Cerebellar nuclear complex (tissue), 1 donor: ENCODE measurements at places on chromosomes 6 and 20.

- DNase-seq = no peak
Observed at GRCh38 chr6:33187809-33188208, 4.5 kb downstream of the COL11A2 start.

GRCh38 chr6:150546457-150546856 is 53.2 kb upstream of the PLEKHG1 start:
- no peak for DNase-seq

DNA sequence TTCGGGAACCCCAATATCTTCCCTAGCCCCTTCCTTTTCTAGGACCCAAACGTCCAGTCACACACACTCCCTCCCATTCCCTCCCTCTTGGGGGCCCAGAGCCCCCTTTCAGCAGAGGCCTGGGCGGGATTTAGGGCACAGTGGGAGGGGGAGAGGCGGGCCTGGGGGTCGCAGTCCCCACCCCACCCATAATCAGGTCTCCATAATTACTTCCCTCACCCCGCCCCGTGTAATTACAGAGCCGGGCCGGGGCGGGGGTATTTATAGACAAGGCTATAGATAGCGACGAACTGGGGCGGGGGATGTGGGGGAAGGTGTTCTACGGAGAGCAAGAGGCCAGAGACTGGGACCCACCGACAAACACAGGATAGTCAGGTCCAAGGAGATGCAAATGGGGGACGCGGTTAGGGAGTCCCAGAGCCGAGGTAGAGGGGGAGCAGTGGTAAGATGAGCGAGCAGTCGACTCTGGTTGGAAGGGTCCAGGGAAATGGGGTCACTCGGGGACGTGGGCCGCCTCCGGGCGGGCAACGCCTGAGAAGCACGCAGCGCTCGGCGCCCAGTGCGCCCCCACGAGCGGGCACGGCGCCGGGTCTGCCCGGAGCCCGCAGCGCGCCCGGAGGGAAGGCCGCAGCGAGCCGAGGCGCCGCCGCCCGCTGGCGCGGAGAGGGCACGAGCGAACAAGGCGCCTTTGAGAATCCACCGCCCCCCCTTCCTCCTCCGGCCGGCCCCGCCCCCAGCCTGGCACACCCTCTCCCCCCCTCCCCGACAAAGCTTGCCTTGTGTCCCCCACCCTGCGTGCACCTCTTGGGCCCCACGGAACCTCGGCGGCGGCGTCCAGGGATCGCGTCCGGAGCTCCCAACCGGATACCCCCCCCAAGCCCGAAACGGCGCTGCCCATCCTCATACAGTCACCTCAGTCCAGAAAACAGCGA is 670 bp upstream of the COL11A2 start:
- DNase-seq = no peak

DNA sequence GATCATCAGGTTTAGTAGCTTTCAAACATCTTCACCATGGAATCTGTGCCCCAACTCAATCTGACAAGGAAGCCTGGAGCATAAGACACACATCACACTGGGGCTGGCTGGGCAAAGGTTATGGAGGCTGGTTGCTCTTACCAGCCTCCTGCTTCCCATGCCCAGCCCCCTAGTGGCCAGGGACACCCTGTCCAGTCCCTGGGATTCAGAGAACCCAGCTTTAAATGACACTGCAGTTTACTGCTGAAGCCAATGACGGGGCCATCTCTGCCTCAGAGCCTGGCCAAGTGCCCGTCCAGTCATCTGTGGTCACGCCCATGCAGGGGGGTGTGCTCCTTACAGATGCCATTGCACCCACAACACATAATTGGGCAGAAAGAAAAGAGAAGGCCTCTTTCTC is 272.9 kb downstream of the SMOC2 start:
- DNase-seq = no peak

- DNase-seq = no peak
Observed at GRCh38 chr6:157045831-157046454, 268.8 kb downstream of the ARID1B start.

- no peak for DNase-seq
Observed at GRCh38 chr6:17869010-17869752, 118.3 kb downstream of the KIF13A start.

DNA sequence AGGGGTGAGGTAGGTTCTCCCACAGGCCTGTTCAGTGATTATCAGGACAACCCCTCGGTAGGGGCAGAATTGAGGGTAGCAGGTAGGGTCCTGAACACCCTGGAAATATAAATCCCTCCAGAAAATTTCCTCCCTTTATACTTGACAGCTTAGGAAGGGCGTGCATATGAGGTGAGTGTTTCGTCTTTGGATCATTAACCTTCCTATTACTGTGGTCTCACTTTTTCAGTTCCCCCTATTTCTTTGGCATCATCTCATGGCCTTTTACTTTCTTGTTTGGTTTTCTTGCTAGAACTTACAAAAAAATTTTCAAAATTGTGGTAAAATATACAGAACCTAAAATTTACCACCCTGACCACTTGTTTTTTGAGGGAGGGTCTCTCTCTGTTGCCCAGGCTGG is 18.7 kb upstream of the EPB41L1 start:
- no peak for DNase-seq

- no peak for DNase-seq
Observed at GRCh38 chr6:137659871-137660270, 165.7 kb upstream of the OLIG3 start.

- no peak for DNase-seq
Observed at GRCh38 chr6:1698527-1698926, 88.8 kb downstream of the FOXC1 start.

DNA sequence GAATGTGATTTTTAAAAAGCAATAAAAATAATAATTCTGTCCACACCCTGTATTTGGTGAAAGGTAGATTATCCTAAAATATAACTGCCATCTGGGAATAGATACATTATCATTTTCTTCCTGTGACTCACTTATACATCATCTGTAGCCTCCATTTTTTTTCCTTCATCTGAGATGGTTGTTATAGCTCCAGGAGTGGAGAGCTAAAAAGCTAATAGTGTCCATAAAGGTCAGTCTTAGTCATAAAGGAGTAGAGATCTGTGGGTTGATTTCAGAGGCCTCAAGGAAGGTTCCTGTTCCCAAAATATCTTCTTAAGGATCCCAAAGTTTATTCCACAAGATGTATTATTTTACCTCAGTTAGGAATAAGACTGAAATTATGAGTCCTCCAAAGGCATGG is 41.1 kb downstream of the FBXO5 start:
- no peak for DNase-seq

DNA sequence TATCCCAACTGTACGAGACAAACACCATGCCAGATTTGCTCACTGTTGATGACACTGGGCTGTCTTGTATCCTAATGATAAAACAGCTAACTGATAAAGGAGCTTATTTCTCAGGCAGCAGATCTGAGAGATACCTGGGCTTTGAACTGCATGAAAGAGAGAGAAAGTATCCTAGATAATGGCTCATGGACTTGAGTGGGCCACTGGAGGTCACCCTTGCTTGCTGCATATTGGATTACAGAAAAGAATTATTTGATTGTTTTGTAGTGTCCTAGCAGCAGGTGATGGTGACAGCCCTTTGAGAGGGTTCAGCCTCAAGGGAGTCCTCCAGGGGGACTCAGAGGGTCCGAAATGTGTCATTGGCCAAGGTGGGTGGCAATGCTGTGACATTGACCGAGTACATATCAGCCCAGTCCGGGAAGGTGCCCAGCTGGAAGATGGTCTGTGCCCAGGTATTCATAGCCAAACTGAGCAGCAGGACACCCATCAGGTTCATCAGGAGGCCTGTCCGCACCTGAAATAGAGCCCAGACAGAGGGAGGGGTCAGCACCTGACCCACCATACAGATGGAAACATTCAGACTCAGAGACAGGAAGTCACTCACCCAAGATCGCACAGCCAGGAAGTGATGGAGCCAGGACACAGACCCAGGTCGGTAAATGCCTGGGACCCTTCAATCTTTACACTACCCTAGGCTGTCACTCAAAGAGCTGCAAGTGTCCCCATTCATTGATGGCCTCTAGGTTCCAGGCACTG is 9.4 kb upstream of the OCSTAMP start:
- DNase-seq = no peak

- no peak for DNase-seq
Observed at GRCh38 chr6:138847884-138848283, 52.0 kb downstream of the ECT2L start.

DNA sequence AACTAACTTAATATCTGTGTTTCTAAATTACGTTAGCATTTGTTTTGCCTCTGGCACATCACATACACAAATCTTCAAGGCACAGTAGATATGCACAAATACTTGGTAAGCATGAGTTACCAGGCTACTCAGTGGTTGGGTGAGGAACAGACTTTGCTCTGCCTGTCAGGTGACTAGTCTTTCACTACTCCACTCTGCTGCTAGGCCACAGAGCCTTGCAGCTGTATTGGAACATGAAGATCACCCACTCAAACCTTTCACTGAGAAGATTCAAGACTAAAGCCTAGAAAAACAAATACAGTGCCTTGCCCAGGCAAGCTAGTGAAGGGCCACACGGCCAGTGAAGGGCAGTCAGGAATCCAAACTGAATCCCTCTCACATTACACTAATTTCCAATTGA is 47.0 kb downstream of the DTNBP1 start:
- no peak for DNase-seq

- no peak for DNase-seq
Observed at GRCh38 chr6:2582268-2582667, 168.5 kb downstream of the MYLK4 start.

DNA sequence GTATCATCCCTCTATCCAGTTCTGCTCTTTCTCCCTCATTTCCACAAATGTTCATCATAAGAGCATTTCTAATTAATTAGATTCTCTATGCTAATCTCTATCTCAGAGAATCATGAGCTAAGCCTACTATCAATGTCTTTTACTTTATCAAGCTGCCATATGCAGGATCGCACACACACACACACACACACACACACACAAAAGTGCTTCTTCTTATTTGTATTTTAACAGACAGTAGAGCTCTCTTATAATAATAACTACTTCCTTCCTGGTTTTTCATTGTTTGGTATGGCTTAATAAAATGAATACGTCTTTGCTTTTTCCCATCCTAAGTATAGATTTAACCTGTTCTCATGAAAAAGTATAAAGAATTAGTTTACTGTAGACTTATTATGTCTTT is 170.2 kb downstream of the HAO1 start:
- DNase-seq = no peak

DNA sequence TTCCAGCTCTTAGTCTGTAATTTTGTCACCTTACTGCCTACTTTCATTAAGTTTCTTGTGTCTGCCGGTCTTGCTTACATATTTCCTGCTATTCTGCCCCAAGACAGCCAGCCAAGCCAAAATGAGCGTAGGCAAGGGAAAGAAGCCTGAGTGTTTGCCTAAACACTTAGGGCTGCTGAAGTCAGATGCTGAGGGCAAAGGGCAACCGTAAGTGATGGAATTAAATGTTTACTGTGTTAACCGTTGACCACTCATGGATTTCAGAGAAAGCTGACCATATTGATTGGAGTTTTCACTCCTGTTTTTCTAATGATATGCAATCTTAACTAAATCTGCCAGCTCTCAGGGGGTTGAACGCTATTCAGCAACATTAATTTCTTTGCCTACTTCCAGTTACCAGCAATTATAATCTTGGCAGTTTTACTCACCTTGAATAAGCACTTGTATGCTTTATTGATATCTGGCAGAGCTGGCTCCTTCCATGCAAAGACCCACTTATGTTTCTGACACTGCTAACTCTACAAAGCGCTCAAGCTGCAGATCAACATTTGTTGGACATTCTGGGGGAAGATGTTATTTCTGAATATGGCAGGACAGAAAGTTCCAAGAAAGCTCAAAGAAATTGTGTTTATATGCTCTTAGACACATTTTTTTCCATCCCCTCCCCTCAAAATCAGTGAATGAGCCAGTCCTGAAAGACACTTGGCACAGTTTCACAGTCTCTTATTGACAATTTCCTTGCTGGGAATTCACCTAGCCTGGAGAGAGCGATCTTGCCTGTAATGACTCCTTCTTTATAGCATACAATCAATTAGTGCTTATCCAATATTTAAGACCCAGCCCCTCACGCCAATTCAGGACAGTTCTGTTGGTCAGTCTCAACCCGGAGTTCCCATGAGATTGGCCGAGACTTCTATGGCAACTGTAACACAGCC is 183.8 kb downstream of the PLCB1 start:
- DNase-seq = no peak

- no peak for DNase-seq
Observed at GRCh38 chr6:25641940-25642666, 9.9 kb upstream of the SCGN start.

GRCh38 chr6:160355001-160355400 is 6.8 kb downstream of the SLC22A3 start:
- DNase-seq = no peak

DNA sequence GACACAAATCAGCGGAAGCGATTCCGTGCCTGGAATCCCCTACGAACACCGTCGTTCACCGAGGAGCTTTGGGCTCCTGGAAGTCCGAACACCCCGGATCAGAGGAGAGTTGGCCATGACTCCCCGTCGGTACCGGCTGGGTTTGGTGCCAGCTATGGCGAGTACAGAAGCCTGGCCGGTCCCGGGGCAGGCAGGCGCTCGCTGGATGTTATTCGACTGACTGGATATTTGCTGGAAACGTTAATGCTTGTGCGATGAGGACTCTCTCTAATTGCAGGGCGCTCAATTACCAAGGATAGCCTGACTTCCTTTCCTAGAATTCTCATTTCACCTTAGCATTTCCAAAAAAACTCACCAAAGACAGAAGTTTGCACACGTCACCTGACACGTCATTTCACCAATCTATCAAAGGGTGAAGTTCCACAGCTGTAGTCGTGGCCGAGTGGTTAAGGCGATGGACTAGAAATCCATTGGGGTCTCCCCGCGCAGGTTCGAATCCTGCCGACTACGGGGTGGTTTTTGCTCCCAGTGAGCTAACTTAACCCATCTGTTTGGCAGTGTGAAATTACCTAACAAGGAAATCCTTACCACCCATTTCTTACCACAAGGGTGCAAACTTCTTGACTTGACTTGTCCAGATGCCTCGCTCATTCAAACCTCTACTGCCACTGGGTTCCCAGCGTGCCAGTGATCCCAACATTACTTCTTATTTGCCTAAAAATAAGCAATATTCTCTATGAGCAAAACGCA is 22.7 kb upstream of the ZNF184 start:
- no peak for DNase-seq

GRCh38 chr6:34234667-34235306 is 1.9 kb upstream of the HMGA1 start:
- DNase-seq = no peak

DNA sequence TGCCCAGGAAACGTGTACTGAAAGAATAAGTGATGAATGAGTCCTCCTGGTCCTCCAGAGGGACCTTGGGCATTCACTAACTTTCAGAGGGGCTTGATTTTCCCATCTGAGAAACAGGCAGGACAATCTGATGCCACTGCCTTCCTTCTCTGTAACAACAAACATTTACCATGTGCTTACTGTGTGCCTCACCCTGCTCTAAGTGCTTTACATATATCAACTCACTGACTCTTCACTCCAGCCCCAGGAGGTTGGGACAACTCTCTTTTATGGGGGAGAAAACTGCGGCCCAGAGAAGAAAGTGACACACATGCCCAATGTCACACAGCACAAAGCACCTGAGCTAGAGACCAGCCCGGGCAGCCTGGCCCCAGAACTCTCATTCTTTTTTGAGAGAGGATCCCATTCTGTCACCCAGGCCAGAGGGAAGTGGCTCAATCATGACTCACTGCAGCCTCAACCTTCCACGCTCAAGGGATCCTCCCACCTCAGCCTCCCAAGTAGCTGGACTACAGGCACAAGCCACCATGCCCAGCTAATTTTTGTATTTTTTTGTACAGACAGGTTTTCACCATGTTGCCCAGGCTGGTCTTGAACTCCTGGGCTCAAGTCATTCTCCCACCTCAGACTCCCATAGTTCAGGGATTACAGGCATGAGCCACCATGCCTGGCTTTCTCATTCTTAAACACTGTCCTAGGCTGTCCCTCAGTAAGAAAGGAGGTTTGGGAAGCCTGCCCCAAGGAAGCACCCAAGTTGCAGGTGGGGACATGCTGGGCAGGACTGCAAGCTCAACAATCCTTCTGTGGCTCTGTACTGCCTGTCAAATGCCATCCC is 38.0 kb downstream of the NOL4L start:
- no peak for DNase-seq
